ENCODE measurements at places on chromosomes 7 and 10.

- peak; percentile 84 for DNase-seq
Measured at GRCh38 chr7:31192986-31193385, 140.9 kb downstream of the ADCYAP1R1 start.

- DNase-seq = no peak
Measured at GRCh38 chr7:126656165-126656564, 596.6 kb downstream of the GRM8 start.

GRCh38 chr10:112782200-112782907, 167.7 kb upstream of the TCF7L2 start:
- DNase-seq = no peak

- DNase-seq = no peak
Measured at GRCh38 chr10:49090696-49091380, 24.5 kb downstream of the VSTM4 start.

DNA sequence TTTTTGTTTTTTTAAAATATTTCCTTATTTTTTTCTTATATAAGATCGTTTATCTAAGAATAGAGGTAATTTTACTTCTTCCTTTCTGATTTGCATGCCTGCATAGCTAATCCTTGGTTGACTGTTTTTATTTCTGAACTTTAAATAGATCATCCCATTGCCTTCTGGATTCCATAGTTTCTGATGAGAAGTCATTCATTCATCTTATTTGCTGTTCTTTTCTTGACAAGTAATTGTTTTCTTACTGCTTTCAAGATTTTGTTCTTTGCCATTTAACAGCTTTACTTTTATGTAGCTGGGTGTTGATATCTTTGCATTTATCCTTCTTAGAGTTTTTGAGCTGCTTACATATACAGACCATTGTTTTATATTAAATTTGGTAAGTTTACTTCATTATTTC, 437.9 kb downstream of the SDK1 start:
- peak; percentile 35 for DNase-seq

DNA sequence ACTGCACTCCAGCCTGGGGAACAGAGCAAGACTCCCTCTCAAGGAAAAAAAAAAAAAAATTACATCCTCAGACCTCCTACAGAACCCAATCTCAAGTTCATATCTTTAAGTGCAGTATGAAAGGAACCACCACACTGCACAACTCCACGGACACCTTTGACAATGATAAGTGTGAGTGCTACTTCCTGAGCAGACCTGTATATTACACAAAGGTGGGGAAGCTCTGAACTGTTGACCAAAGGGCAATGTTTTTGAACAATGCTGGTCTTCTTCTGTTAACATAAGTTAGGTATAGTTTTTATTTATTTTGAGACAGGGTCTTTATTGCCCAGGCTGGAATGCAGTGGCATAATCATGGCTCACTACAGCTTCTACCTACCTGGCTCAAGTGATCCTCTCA, 54.1 kb upstream of the RNF148 start:
- DNase-seq = no peak

DNA sequence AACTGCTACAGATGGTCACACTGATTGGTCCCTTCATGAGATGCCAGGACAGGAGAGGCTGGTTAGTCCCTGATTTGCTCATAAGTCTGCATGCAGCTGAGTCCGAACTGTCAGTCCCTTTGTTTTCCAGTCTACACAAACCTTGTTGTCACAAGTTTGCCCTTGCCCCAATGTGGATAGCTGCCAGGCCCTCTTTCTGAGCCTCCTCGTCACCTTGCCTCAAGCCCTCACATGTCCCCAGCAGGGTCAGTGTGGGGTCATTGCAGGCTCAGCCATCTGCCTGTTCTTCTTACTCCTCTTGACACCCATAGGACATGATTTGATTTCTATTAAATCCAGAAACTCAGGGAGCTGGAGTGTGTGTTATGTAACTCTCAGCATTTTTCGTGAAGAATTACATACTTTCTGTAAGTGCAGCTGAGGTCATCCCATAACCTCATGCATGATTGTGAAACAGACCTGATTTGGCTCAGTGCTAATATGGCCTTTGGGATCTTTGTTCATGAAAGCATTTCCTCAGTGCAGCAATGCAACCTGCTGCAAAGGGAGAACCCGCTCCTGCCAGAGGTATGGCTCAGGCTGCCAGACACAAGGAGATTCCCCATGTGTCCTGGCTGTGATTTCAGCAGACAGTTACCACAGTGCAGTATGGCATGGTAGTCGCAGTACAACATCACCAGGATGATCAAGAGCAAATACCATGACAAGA, 70.0 kb upstream of the ZMIZ2 start:
- DNase-seq = peak; percentile 83

DNA sequence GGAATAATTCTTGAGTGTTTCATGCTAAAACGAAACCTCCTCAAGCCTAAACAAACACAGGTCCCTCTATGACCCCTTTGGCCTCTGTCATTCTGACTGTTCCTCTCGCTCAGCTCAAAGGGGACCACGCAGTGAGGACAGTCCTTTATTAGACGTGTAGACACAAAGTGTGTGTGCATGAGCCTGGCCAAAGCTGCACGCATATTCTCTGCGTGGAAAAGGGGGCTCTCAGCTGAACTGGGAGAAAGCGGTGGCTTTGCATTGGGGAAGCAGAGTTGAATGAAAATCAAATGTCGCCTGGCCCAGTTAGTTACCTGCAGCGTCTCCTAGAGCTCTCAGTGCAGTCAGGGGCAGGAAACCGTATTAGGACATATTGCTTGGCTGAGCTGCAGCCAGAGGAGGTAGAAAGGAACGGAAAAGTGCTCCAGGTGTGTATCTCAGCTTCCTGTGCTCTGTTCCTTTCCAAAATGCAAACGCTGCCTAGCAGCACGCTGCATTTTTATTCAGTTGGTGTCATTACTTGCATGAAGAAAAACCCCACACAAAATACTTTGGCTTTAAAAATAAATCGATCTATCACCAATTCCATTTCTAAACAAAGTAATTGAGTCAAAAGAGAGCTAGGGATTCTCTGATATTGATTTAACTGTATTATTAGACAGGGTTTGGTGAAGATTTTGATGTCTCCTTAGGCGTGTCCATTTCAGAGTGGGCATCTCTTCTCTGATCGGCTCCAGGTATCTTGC, 4.9 kb downstream of the GATA3 start:
- DNase-seq = no peak

Measured in H4 (cell line).